ENCODE measurements at places on chromosomes 16 and 17. TPM values are rescaled to one million over a fixed set of nuclear protein-coding genes. Genes with fewer than 3 reads are reported as not detected.
A peak's percentile ranks its signal among the peaks of the same experiment; 100 is the strongest.

Gene KRT31
- not detected for total RNA-seq

Gene GPR179
- 0.27 TPM for total RNA-seq

Gene ACSM2A
- total RNA-seq = not detected

DNA sequence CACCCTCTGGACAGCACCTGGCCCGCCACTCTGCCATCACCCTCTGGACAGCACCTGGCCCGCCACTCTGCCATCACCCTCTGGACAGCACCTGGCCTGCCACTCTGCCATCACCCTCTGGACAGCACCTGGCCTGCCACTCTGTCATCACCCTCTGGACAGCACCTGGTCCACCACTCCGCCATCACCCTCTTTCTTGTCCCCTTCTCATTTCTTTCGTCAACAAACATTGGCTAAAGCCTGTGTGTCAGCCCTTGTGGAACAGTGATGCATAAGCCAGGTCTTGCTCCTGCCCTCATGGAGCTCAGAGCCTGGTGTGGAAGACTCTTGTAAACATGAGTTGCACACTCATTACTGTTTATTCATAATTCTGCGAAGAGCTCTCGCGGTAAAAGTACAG, 31.2 kb downstream of the CDK5R1 start:
- no peak for DNase-seq

Gene GPR142
- total RNA-seq = 6.6 TPM

GRCh38 chr16:24845726-24846547, at the start of gene SLC5A11:
Gene SLC5A11 (plus strand): TSS chr16:24845963. CDS start chr16:24858644, 12,681 bp downstream.
- no peak for DNase-seq

Gene TBC1D3G
- not detected for total RNA-seq

DNA sequence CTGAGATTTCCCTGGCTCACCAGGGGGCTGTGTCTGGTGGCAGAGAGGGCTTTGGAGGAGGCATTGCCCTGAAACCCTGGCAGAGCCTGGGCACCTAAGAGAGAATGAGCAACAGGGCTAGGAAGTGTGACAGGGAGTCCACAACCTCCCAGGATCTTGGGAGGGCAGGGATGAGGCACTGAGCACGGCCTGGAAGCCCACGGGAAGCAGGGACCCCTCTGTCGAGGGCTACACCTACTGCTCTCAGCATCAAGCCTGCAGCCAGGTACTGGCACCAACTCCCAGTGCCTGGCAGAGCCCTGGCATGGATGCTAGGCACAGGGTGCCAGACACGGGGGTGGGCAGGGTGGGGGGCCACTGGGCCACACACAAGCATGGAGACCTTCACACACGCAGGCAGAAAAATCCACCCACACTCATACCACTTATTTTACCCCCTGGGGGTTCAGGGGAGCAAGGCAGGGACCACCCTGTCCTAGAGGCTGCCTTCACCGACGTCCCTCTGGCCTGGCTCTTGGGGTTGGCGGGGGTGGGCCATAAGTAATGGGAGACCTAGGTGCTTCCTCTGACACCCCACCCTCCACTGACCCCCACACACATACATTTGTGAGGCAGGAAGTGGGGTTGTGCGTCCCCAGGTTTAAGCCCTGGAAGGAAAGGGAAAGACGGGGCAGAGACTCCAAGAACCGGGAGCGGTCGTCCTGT, 970 bp upstream of the HSD11B2 start:
- no peak for DNase-seq

DNA sequence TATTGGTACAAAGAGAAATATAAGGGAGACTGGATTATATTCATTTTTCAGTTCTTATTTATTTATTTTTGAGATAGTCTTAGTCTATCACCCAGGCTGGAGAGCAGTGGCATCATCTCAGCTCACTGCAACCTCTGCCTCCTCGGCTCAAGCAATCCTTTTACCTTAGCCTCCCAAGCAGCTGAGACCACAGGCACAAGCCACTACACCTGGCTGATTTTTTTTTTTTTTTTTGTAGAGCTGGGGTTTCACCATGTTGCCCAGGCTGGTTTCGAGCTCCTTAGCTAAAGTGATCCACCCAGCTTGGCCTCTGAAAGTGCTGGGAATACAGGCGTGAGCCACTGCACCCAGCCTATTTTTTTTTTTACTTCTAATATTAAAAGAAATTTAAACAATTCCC, 40.1 kb upstream of the USP7 start:
- DNase-seq = no peak

Gene TMEM238L
- not detected for total RNA-seq

GRCh38 chr17:8324132-8324531, 14.1 kb downstream of the ARHGEF15 start:
- no peak for DNase-seq

Gene OTOP2
- not detected for total RNA-seq

Gene KRT222
- total RNA-seq = 1.1 TPM

- peak; percentile 52 for DNase-seq
Observed at GRCh38 chr16:89574681-89575246, 794 bp upstream of the CPNE7 start.

DNA sequence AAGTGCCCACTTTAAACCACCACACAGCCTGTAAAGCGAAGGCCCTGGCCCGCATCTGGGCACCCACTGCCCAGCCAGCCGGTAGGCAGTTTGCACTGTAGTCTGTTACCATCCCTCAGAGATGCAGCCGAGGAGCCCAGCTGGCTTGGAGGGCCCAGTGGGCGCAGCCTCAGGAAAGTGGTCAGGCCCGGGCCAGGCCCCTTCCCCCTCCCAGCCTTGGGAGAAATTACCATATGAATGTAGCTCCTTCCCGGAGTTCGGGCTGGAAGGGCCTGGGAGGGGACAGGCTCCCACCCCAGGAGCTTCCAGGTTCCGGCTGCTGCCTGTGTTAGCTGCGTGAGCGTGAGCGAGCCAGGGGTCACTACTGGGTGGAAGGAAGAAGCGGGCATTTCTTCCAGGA, 325.4 kb downstream of the SEC14L1 start:
- DNase-seq = no peak

Gene LGALS9
- total RNA-seq = 2.1 TPM

- no peak for DNase-seq
Observed at GRCh38 chr16:74776926-74777325, 2.3 kb upstream of the FA2H start.

- no peak for DNase-seq
Observed at GRCh38 chr17:21171970-21172510, 41.9 kb downstream of the TMEM11 start.

GRCh38 chr16:14502256-14502875, 127.7 kb downstream of the PARN start:
- no peak for DNase-seq

DNA sequence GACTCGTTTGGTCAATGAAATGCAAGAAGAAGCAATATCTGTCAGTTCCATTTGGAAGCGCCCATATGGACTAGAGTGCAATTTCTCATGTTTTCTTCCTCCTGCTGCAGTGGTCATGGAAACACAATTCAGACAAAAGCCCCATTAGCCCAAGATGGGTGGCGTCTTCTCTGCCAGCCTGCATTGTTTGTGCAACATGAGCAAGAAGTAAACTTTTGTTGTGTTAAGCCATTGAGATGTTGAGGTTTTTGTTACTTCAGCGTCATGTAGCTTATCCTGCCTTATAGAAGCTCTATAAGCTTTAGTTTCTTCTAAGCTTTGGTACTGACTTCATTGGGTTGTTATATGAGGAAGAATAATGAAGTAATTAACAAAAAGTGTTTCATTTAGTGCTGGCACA, 137.4 kb downstream of the NPIPB5 start:
- no peak for DNase-seq

DNA sequence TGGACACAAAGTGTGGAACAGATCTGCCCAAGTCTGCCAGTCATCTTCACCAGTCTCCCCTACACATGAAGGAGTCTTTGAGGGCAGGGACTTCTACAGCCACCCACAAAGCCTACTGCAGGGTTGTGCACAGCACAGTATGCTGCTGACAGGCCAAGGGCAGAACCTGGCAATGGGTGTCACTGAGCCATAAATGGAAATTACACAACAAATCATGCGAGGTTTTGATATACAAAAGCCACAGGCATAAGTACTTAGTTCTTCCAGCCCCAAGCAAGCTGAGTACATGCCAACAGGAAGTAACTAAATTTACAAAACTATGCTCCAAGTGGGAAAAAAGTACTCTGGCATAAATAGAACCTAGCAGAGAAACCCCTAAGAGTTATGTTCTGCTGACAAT, 7.8 kb upstream of the PSMC3IP start:
- DNase-seq = no peak

Gene CMTM2
- not detected for total RNA-seq

Gene MPO
- total RNA-seq = not detected

All from progenitor cell of endocrine pancreas (in vitro differentiated cells).